Muscle of arm (tissue), 14 donors: ENCODE measurements at places on chromosomes 4 and X.

- no peak for DNase-seq
Measured at GRCh38 chr4:164378361-164378760, 375.6 kb upstream of the SMIM31 start.

- no peak for DNase-seq
Measured at GRCh38 chr4:139142087-139142486, 34.9 kb downstream of the ELF2 start.

DNA sequence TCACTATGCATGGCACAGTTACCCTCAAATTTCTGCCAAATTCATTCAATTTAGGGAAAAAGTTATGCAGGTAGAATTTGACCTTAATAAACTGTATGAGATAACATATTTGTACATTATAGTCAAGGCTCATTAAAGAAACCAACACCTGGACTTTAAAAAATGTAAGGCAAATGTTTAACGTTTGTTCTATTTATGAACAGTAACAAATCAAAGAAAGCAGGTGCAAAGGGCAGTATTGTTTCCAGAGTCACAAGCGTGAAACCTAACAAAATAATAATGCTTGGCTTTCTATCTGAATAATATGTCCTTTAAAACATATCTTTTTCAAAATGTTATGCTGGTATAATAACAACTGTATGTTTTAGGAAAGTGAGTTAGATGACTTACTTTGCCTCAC is 41.2 kb downstream of the LIN54 start:
- no peak for DNase-seq

GRCh38 chrX:50747471-50747900 is 66.5 kb downstream of the SHROOM4 start:
- DNase-seq, result no peak

DNA sequence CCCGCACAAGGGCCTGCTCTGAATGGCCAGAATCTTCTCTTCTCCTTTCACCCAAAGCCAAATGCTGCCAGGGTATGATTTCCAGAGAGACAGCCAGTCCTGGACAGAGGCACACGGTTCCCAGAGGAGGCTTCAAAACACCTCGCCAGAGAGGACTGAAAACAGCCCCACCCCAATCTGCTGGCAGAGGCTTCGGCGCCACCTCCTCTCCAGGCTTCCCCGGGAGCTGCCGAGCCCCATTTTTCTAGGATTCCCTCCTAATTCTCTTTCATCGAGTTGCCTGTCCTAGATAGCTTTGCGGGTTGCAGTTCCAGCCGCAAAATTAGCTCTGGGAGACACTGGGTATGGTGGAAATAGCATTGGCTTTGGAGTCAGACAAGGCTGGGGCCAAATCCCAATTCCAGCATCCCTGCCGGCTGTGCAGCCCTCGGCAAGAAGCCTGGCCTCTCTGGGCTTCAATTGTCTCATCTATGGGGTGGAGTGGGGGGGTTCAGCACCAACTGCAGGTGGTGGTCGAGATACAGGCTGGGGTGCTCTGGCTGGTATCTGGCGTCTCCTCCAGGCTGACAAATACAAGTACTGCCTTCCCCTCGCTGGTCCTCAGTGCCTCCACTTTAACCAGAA is 22.6 kb downstream of the PPP2R2C start:
- DNase-seq, result no peak
